ENCODE measurements at places on chromosomes 5 and 9.

- no peak for DNase-seq
Observed at GRCh38 chr9:88652876-88653275, 117.9 kb downstream of the NXNL2 start.

DNA sequence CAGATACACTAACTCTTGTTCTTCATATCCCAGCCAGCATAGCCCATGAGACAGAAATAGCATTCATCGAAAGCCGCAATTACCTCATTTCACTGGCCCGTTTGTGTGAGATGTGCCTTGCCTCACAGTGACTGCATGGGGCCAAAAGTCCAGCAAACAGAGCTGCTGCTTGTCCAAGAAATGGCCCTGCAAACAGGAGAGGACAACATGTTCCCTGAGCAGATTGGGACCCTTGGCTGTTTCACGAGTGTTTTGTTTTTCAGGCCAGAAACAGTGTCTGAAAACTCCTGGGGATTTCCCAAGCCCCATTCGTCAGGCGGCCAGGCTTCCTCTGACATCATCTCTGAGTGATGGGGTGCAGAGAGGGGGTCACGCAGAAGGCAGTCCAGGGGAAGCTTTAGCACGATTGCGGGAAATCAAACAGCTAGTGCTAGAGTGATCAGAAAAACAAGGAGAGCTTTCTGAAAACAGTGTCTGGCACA, 503.6 kb upstream of the PAPPA start:
- no peak for DNase-seq

DNA sequence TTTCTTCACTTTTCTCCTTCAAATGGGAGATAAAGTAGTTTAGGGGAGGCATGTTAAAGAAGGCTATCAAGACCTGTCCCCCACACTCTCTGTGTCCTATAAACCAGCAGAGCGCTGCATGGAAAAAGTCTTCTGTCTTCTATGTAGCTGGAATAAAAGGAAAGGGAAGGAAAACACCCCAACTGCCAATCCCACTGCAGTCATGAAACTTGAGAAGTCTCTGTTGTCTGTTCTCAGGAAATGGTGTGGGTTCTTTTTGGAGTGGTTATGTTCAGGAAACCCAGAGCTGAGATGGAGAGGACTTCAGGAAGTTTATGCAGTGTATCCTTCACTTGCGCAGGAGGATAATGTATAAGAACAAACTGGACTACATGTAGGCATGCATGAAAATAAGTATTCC, 274.3 kb downstream of the GAS1 start:
- DNase-seq, result no peak

GRCh38 chr9:132973713-132974112, 4.8 kb upstream of the GFI1B start:
- DNase-seq, result no peak

DNA sequence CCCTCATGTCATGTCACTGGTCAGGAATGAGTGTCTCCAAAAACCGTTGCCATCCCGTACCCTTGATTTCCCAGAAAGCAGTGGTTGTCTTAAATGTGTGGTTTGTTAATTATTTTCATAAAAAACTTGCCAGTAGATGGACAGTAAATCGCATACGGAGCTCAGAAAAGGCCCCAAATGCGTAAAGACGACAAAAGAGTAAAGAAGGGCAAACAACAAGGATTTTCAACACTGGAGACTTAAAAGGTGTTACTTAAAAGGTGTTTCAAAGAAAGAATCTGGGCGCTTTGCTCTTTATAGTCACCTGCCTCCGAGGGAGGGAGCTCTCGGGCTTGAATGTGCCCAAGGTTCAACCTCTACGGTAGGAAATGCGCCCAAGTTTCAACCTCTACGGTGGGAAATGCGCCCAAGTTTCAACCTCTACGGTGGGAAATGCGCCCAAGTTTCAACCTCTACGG, 734 bp downstream of the KIF27 start:
- DNase-seq, result no peak

GRCh38 chr5:38642189-38642911, 85.9 kb upstream of the LIFR start:
- DNase-seq, result no peak

- DNase-seq, result no peak
Observed at GRCh38 chr9:89353989-89354388, 35.7 kb downstream of the SECISBP2 start.

GRCh38 chr9:78133751-78134150, 102.1 kb upstream of the CEP78 start:
- DNase-seq, result no peak

DNA sequence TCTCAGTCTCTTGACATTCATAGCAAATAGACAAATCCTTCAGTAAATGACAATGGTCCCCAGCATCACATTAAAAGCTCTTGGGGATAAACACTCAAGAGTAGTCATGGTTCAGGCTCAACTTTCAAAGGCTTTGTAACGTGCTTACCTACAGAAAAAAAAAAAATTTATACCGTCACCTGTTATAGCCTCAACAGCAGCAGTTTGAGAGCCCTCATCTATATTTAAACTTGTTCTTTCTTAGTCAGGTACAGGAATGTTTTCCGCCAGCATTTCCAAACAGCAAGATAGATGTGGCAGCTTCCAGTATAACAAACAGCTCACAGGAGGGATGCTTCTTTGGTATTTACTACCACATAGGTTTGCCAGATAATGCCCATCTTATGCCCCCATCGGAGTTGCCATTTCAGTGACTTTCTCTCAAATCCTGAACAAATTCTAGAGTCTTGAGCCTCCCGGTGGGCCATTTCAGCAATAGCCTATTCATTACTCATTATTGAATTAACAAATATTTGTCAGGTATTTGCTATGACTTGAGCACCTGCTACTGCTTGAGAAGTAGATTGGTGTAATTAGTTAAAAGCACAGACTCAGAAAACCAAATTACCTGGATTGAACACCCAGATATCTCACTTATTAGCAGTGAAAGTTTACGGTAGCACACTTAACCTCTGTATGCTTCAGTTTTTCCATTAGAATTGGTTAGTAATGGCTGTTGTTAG, 470.0 kb downstream of the EBF1 start:
- no peak for DNase-seq

GRCh38 chr9:23764219-23764618, 61.8 kb downstream of the ELAVL2 start:
- no peak for DNase-seq

DNA sequence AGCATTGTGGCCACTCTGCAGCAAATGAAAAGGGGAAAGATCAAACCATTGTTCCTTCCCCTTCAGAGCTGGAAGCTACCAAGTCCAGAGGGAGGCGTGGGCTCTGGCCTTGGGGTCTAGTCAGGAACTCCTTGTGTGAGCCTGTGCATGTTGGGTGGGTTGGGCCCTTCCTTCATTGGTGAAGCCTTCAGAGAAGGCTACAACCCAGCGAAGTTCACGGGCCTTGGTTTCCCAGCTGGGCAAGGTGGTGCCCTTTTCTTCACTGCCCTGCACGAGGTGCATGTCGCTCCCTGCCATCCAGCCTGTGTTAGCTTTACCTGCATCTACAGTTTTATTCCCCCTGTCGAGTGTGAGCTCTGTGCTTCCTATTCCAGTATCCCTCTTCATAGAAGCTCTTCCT, 84.7 kb downstream of the ZNF618 start:
- no peak for DNase-seq

DNA sequence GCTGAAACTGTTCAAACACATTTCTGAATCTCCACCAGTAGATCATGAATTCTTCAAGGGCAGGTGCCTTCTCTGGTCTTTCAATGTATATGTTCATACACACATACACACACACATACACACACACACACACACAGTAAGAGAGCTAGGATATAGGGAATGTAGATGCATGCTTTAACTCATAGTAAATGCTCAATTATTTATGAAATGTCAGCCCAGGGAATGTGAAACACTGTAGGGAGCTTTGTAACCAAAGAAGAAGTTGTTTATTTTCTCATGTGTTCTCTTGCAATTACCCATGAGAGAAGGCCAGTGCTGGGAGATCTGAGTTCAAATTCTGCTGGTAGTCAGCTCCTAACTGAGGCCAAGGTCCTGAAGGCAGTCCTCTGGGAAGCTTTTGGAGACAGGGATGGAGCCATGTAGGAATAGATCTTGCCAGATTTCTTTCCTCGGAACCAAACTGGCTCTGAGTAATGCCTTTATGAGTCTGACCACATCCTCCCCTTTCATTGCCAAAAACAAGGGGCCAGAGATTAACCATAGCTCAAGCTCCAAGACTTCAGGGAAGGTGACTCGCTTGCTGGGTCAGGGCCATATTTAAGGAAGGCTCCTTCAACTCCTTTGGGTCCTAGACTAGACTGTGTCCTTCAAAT, 487.0 kb upstream of the TNC start:
- DNase-seq, result no peak

GRCh38 chr5:6567835-6568234, 65.0 kb downstream of the NSUN2 start:
- no peak for DNase-seq

DNA sequence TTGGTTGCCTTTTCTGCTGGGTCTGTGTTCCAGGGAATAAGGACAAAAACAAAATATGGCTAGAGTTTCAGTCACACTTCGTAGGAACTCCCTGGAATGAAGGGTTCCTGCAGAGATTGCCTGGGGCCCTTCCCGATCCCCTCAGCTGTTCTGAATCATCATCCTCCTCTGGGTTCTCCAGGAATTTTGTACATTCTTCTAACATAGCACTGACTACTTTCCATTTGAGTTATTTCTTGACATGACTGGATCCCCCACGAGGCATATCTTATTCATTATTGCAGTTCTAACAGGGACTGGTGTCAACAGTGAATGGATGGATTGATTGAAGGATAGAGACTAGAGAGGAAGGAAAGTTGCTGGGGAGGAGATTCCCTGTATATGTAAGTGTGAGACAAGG, 49.2 kb upstream of the TNC start:
- no peak for DNase-seq

- DNase-seq, result no peak
Observed at GRCh38 chr9:80175286-80176150, 603.8 kb downstream of the TLE4 start.

- no peak for DNase-seq
Observed at GRCh38 chr9:94140791-94141790, 56.8 kb downstream of the PTPDC1 start.

GRCh38 chr5:53994148-53994547, 316.2 kb downstream of the ARL15 start:
- no peak for DNase-seq

- no peak for DNase-seq
Observed at GRCh38 chr5:9494301-9494700, 51.6 kb downstream of the SEMA5A start.

DNA sequence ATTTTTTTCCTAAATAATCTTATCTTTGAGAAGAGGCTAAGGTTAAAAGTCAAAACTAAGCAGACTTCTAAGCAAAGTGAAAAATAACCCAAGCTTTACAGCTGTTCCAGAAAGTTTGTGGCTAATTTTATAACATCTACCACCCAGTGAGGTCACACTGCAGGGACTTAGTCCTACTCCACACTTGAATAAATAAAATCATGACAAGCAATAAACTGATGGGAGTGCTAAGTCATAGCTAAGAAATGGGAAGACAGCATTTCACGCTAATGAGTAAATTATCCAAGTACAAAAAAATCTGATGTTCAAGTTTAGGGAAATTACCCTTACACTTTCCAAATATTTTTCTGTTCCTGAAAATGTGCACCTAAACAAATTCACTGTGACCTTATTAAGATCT, 47.7 kb downstream of the ZNF608 start:
- no peak for DNase-seq

- no peak for DNase-seq
Observed at GRCh38 chr5:1010181-1010510, 1.5 kb downstream of the NKD2 start.

- no peak for DNase-seq
Observed at GRCh38 chr5:139660105-139660922, 12.2 kb downstream of the CXXC5 start.

- DNase-seq, result no peak
Observed at GRCh38 chr5:132965120-132965519, 1.7 kb upstream of the AFF4 start.

GRCh38 chr9:84698323-84698722, 28.8 kb downstream of the NTRK2 start:
- DNase-seq, result no peak

GRCh38 chr5:69048230-69048629, 45.6 kb upstream of the SLC30A5 start:
- DNase-seq, result no peak

DNA sequence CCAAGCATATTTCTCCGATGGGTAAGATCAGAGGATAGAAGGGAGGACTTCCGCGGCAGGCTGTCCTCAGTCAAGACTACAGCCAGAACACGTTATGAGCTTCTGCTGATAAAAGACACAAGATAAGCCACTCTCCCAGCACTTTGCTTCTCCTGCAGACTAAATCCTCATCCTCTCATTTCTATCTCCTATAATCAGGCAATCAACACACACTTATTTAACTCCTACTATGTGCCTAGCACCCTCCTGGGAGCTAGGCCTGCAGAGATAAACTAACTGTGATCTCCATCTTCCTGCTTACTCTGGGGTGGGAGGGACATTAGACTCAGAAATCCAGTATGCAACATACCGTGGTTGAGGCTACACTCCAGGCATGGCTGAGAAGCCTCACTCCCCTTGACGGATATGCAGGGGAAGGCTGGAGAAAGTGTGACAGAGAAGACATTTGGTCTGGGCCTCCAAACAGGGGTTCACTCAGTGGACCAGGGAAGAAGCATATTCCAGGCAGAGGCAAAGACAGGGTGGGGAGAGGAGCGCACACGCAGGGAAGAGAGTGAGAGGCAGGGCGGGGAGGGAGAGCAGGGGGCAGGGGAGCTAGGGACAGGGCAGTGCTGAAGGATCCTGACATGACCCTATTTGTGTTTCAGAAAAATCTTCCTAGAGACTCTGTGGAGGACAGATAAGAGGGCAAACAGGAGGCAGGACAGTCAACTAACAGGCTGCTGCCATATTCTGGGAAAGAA, 274.1 kb downstream of the DENND1A start:
- no peak for DNase-seq

DNA sequence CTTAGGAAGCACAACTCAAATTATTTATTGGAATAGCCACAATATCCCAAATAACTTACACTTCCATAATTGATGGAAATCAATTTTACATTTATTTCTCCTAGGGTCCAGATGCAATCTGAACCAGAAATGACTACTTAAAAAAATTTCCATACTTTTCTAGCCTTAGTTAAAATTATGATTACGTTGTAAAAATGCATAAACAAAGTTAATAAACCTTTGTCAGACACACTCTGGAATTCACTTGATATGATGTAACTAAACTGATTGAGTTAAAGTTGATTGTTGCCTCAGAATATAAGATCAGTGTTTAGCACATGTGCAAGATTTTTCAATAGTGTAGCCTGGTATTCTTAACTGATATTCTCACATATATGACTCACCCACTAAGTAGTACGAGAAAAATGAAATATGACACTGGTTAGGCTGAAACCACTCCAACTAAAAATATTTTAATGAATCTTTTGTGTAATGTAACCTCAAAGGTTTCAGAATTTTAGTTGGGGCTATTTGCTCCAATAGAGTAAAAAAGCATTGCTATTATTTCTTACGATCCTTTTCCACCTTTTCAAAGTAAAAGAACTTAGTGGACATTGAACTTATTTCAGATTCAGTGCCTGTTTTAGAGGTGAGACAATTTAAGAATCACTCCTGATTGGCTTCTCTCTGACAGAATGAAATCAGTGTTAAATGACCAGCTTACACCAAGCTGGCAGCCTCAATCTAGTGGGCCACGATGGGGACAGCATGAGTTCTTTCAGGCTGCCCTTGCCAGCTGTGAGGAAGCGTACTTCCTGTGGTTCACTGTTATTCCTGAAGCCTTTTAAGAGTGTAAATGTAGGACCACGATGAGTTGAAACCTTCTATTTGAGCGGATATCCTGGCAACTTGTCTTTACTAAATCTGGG, 277.2 kb upstream of the CDH9 start:
- DNase-seq, result no peak

All from activated gamma-delta T cell treated with Interleukin-2 at 50 U/mL for 16 hours (primary cell).